ENCODE measurements at places on chromosomes 3 and 15. TPM values are rescaled to one million over a fixed set of nuclear protein-coding genes. Genes with fewer than 3 reads are reported as not detected.

The GOLIM4 gene
- 42.0 TPM for total RNA-seq

The MYO5A gene
- 21.4 TPM for total RNA-seq

The SLC22A14 gene
- not detected for total RNA-seq

The IQCF5 gene
- total RNA-seq = not detected

The ANKUB1 gene
- not detected for total RNA-seq

The ABHD17C gene
- total RNA-seq = 3.5 TPM

The PTX3 gene
- total RNA-seq = 1.5 TPM

The SLC12A1 gene
- total RNA-seq = not detected

The HIGD2B gene
- not detected for total RNA-seq

The GOLGA8H gene
- not detected for total RNA-seq

The RHOV gene
- total RNA-seq = 0.41 TPM

The ARGFX gene
- total RNA-seq = not detected

The MEX3B gene
- 4.3 TPM for total RNA-seq

The AMOTL2 gene
- total RNA-seq = 23.0 TPM

The UROC1 gene
- not detected for total RNA-seq

The NME9 gene
- total RNA-seq = not detected

The FAM131A gene
- 22.2 TPM for total RNA-seq

The LINGO1 gene
- not detected for total RNA-seq

The ACKR4 gene
- total RNA-seq = not detected

The TRAIP gene
- 5.7 TPM for total RNA-seq

The GOLGB1 gene
- 20.0 TPM for total RNA-seq

The THAP10 gene
- total RNA-seq = 9.4 TPM

The GOLGA6B gene
- total RNA-seq = not detected

The MAGEL2 gene
- total RNA-seq = 0.27 TPM

The PODXL2 gene
- 13.0 TPM for total RNA-seq

All from H4 (cell line).